ENCODE measurements at places on chromosomes 7 and 10. TPM values are rescaled to one million over a fixed set of nuclear protein-coding genes. Genes with fewer than 3 reads are reported as not detected.

Gene LLCFC1
- not detected for total RNA-seq

Gene IL6
- total RNA-seq = 7.5 TPM

Gene CPEB3
- 7.7 TPM for total RNA-seq

Gene TLX1
- not detected for total RNA-seq

Gene ANKRD2
- total RNA-seq = not detected

Gene NPFFR1
- total RNA-seq = under 0.01 TPM

Gene RASSF4
- 40.9 TPM for total RNA-seq

Gene CALHM3
- not detected for total RNA-seq

Gene SFR1
- total RNA-seq = 13.3 TPM

Gene VIM
- total RNA-seq = 1,636 TPM

Gene CYP2C19
- total RNA-seq = not detected

DNA sequence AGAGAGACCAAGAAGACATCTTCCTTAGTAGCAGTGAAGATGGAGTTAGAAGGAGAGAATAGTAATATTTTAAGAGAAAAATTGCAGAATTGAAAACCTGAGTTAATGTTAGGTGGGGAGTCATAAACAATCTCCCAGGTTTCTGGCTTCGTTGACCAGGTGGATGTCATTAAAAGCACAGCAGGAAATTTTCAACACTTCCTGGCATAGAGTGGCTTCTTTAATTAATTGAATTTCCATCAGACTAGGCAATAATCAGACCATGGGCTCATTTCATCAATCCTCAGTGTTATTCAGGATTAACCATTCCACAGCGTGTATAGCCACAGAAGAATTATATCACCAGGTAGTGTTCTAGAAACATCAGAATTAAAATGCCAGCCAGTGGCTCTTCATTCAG is 268.2 kb downstream of the CCDC3 start:
- H3K27ac ChIP-seq = no peak overlapping the region
- DNase-seq = no peak
- H3K4me1 ChIP-seq = peaks cover 10% of the 10 kb centered on the region
- no peak overlapping the region for H3K4me3 ChIP-seq
- no peaks in the 10 kb centered on the region for H3K27me3 ChIP-seq

DNA sequence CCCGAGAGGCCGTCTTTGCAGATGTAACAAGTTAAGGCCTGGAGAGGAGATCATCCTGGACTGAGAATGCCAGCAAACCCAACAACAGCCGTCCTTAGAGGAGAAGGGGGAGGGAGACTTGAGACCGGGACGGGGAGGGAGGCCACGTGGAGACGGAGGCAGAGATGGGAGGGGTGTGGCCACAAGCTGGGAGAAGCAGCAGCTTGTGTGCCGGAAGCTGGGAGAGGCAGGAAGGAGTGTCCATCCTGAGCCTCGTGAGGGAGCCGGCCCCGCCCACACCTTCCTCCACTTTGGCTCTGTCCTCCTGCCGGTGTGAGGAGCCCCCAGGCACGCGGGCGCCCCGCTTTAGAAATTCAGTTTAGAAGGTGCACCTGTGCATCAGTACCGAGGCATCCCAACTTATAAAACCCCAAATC is 95.7 kb downstream of the DNAJB6 start:
- no peaks in the 10 kb centered on the region for H3K27me3 ChIP-seq
- DNase-seq = peak; percentile 62
- H3K4me1 ChIP-seq = no peaks in the 10 kb centered on the region
- no peak overlapping the region for H3K4me3 ChIP-seq
- no peaks in the 10 kb centered on the region for H3K36me3 ChIP-seq
- H3K27ac ChIP-seq = no peak overlapping the region

GRCh38 chr10:33179067-33179466 is 155.4 kb downstream of the NRP1 start:
- no peak for DNase-seq
- no peaks in the 10 kb centered on the region for H3K4me1 ChIP-seq

- H3K27me3 ChIP-seq = no peaks in the 10 kb centered on the region
- DNase-seq = no peak
- no peak overlapping the region for H3K4me3 ChIP-seq
- no peaks in the 10 kb centered on the region for H3K4me1 ChIP-seq
- H3K36me3 ChIP-seq = no peaks in the 10 kb centered on the region
These were observed 18.8 kb downstream of the UNC5B start for GRCh38 chr10:71231206-71231605.

DNA sequence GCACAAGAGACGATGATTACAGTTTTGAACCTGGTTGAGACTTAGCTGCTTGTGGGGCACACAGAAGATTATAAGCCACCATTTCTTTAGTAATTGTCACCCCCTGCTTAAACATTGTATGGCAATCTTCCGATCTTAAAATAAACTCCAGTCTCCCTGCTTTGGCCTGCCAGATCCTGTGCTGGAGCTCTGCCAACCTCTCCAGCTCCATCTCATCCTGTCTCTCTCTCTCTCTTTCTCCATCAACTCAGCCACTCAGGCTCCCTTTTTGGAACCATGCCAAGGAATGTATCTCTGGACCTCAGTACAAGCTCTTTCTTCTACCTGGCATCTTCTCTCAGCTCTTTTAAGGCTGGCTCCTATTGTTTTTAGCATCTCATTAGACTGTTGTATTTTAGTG is 1053.2 kb downstream of the REEP3 start:
- H3K27me3 ChIP-seq = no peaks in the 10 kb centered on the region
- peaks cover 8% of the 10 kb centered on the region for H3K4me1 ChIP-seq
- no peaks in the 10 kb centered on the region for H3K36me3 ChIP-seq
- no peak overlapping the region for H3K4me3 ChIP-seq
- no peak overlapping the region for H3K27ac ChIP-seq

DNA sequence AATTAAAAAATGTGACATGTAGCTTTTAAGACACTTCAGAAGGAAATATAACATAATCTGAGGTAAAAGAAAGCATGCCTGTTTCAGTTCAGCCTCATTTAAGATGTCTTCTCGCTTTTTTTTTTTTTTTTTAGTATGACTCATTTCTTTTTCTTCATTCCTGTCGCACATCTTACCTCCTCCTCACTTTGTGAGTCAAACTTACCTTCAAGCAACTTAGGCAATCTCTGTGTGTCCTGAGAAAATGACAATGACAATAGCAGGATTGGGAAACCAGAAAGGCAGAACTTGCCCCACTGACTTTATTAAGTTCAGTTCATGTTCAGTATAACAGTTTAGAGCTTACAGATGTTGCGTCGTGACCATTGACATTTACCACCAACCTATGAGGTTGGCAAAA is 7.7 kb downstream of the PTN start:
- no peak for DNase-seq
- no peak overlapping the region for H3K27ac ChIP-seq
- H3K4me3 ChIP-seq = no peak overlapping the region
- H3K36me3 ChIP-seq = no peaks in the 10 kb centered on the region

- H3K4me1 ChIP-seq = no peaks in the 10 kb centered on the region
- DNase-seq = no peak
- no peak overlapping the region for H3K4me3 ChIP-seq
- H3K27ac ChIP-seq = no peak overlapping the region
These were observed 116.6 kb downstream of the KLF6 start for GRCh38 chr10:3668276-3668965.

DNA sequence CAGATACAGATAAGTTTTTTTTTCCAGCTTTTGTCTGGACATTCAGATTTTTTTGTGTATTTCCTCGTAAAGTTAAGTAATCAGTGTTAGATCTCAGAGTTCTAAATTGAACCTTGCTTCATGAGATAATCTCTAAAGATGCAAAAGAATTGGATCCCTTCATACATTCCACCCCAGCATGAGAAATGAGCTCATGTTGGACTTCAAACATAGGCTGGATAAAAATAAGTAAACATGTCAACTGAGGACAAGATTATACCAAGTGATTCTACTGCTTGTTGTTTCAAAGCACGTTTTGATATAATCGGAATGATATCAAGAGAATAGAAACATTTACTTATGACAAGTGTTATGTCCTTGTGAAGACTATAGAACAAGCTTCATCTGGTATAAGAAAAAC is 117.0 kb upstream of the DKK1 start:
- no peak overlapping the region for H3K27ac ChIP-seq
- DNase-seq = no peak
- no peak overlapping the region for H3K4me3 ChIP-seq

- H3K4me3 ChIP-seq = peak overlapping the region; percentile 83
- peak overlapping the region; percentile 82 for H3K27ac ChIP-seq
- H3K36me3 ChIP-seq = no peaks in the 10 kb centered on the region
- H3K4me1 ChIP-seq = peaks cover 23% of the 10 kb centered on the region
- no peaks in the 10 kb centered on the region for H3K27me3 ChIP-seq
- DNase-seq = no peak
These were observed 86.7 kb downstream of the ZNF33B start for GRCh38 chr10:42551582-42552187.

DNA sequence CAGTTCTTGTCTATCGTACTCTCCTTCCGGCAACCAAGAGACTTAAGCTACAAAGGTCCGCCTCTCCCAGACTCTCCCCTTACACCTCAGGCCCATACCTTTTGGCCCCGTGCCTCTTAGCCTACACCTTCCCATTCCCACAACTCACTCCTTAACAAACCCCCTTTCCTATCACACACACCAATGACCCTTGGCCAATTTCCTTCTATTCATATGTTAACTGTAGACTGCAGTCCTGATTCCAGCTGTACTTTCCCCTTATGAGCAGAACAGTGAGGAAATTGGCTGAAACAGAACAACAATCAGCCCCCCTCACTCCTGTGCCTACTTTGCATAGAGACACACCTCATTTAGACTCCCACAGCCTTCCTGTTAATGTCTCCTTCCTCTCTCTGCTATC is 1.4 kb upstream of the TMEM139 start:
- H3K4me1 ChIP-seq = peaks cover 7% of the 10 kb centered on the region
- no peaks in the 10 kb centered on the region for H3K36me3 ChIP-seq
- H3K27ac ChIP-seq = no peak overlapping the region

DNA sequence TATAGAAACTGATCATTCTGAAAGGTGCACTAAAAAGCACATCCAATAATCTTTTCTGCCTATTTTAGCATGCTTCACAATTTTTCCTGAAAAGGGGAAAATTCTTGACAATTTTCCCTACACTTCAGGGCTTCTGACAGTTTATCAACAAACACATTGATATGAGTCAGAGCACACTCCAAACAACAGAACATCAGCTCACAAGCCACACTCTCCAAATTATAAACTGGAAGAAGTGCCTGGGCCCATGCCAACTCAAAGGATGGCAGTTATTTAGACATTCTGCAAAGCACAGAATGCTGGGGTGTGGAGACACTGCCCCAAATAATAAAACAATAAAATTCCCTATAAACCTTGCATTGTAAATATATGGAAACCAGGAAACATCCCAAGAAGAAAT is 90.8 kb downstream of the ELAPOR2 start:
- no peaks in the 10 kb centered on the region for H3K27me3 ChIP-seq
- no peak overlapping the region for H3K27ac ChIP-seq
- no peak overlapping the region for H3K4me3 ChIP-seq
- H3K36me3 ChIP-seq = no peaks in the 10 kb centered on the region
- DNase-seq = peak; percentile 53
- no peaks in the 10 kb centered on the region for H3K4me1 ChIP-seq

- H3K36me3 ChIP-seq = no peaks in the 10 kb centered on the region
- no peaks in the 10 kb centered on the region for H3K27me3 ChIP-seq
- DNase-seq = no peak
These were observed 40.4 kb upstream of the SCIN start for GRCh38 chr7:12529971-12530710.

DNA sequence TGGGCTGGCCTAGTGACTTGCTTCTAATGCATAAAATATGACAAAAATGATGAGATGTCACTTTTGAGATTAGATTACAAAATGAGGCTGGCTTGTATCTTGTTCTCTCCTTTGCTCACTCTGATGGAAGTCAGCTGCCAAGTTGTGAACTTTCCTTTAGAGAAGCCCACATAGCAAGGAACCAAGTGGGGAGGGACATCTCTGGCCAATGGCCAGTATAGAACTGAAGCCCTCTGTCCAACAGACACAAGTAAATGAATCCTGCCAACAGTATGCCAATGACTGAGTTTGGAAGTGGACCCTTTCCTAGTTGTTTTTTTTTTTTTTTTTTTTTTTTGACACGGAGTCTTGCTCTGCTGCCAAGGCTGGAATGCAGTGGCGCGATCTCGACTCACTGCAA is 3.3 kb downstream of the ZC3HC1 start:
- H3K36me3 ChIP-seq = peaks cover 10% of the 10 kb centered on the region
- no peaks in the 10 kb centered on the region for H3K27me3 ChIP-seq
- H3K27ac ChIP-seq = no peak overlapping the region
- no peak overlapping the region for H3K4me3 ChIP-seq
- no peaks in the 10 kb centered on the region for H3K4me1 ChIP-seq
- no peak for DNase-seq

DNA sequence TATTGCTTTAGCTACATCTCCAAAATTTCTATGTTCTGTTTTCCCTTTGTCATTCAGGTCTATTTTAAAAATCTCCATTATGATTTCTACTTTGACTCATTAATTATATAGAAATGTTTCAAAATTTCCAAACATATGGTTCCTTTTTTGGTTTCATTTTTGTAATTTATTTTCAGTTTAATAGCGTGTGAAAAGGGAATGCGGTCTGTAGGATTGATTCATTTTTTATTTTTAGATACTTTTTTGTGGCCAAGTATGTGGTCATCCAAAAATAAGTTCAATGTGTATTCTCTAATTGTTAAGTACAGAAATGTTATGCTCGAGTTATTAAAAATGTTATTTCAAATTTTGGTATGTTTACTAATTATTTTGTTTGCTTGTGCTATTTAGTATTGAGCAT is 72.5 kb upstream of the ANKRD1 start:
- no peaks in the 10 kb centered on the region for H3K36me3 ChIP-seq
- H3K27me3 ChIP-seq = no peaks in the 10 kb centered on the region
- DNase-seq = no peak

DNA sequence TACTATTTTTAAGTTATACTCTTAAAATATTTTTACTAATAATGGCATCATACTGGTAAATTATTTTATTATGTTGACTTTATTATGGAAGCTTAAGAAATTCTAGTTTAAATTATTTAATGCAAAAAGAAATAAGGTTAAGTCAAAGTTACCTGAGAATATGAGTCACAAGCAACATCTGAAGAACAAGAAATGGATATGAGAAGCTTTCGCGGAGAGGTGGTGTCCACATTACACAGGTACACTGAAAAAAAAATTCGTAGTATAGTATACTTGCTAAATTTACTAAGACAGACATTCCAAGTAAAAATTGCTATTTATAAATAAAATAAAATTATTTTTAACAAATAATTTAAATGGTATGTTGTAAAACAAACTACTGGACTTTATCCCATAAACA is 143.8 kb downstream of the AVL9 start:
- H3K27me3 ChIP-seq = no peaks in the 10 kb centered on the region
- no peak for DNase-seq
- H3K4me1 ChIP-seq = no peaks in the 10 kb centered on the region

- H3K36me3 ChIP-seq = no peaks in the 10 kb centered on the region
- no peak overlapping the region for H3K4me3 ChIP-seq
- no peak for DNase-seq
- H3K27me3 ChIP-seq = no peaks in the 10 kb centered on the region
These were observed 328.0 kb downstream of the PLXDC2 start for GRCh38 chr10:20144268-20144667.
